Fibroblast of mammary gland (primary cell): ENCODE measurements at places on chromosomes 6 and 20.

DNA sequence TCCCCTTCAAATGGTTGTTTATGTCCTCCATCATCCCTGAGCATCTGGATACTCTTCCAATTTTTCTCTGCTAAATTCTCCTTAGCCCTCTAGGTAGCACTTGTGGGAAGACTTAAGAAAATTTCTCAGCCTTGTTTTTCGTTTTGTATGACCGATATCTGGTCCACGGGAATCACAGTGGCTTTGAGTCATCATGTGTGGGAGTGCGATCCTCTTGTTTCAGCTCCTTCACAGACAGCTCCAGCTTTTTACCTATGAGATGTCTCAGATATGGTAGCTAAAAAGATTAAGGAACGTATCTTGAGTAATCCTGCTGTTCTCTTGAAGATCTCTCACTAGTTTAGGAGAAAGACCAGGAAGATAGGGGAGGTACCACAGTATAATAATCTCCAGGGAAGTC is 196.1 kb downstream of the GRM1 start:
- DNase-seq = no peak

DNA sequence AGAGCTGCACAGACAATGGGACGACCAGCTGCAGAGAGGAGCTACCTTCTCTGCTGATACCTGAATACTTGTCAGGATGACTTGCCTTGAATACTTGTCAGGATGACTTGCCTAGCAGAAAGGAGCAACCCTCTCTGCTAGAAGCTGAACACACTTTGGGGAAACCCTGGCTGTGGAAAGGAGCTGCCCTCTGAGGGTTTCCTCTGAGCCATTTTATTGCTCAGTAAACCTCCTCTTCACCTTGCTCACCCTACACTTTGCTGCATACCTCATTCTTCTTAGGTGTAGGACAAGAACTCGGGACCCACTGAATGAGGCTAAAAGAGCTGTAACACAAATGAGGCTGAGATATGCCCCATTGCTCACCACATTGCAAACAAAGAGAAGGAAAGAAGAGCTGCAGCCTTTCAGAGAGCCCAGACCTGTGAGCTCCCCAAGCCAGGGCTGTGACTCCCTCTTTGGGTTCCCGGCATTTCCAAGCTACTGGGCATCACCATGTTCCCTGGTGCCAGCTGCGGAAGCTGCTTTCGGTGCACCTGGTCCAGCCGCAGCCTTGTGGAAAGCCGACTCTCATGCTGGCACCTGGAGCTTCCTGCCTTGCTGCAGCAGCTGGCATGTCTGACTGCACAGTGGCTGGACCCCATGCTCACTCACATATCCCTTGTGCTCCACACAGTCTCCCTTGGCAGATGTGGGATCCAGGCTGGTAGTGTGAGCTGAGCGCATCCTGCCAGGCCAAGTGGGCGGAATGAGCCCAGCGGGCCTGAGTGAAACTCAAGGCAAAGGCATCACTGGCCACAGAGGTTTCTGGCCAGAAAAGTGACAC is 106.7 kb upstream of the AHI1 start:
- no peak for DNase-seq

GRCh38 chr20:14478126-14478525 is 140.7 kb upstream of the FLRT3 start:
- DNase-seq = peak; percentile 15

- DNase-seq = peak; percentile 16
Observed at GRCh38 chr6:136920671-136921380, 1.3 kb upstream of the SLC35D3 start.

DNA sequence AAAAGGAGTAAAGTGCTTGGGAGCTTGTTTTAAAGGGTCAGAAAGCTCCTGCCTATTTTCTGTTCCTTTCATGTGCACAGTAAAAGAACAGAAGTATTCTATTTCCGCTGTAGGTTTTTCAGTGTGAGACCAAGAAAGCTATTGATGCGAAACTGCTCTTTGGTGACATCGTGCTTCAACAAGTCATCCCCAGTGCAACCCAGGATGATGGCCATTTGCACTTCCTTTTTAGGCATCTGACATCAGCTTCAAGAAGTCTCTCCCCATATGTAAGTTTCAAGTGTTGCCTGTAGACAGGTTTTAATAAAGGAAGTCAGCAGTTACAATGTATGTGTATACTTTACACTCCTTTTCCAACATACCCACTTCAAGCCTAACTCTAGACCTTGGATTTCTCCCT is 131.6 kb downstream of the RFX6 start:
- no peak for DNase-seq

- no peak for DNase-seq
Observed at GRCh38 chr6:130593200-130593599, 227.4 kb downstream of the TMEM200A start.

DNA sequence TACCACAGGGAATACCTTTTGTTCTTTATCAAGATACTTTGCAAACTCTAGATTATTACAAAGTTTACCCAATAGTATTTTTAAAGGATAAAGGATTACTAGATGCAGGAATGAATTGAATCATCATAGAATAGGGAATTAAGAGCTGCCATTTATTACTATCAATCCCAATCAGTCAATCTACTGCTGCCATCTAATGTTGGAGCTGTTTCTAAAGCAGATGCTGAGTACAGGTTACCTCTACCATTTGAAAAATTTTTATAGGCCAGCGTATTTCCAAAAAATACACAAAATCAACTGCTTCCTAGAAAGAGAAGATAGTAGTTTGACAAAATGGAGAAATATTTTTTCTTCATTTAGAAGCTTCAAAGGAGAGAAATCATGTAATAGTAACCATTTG is 520.4 kb downstream of the ADGRB3 start:
- no peak for DNase-seq

- peak; percentile 45 for DNase-seq
Observed at GRCh38 chr6:2854396-2854982, 12.8 kb upstream of the SERPINB1 start.

DNA sequence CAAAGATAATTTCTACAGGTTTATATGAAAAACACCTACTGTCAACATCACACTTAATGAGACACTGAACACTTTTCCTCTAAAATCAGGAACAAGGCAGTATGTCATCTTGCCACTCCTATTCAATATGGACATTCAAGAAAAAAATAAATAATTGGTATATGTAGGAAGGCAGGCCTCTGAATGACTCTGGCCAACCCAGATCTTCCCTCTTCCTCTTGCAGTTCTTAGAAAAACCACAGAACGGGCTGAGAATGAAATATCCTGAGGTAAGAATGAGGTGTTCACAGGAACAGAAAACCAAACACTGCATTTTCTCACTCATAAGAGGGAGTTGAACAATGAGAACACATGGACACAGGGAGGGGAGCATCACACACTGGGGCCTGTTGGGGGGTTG is 1207.2 kb upstream of the CITED2 start:
- DNase-seq = no peak

DNA sequence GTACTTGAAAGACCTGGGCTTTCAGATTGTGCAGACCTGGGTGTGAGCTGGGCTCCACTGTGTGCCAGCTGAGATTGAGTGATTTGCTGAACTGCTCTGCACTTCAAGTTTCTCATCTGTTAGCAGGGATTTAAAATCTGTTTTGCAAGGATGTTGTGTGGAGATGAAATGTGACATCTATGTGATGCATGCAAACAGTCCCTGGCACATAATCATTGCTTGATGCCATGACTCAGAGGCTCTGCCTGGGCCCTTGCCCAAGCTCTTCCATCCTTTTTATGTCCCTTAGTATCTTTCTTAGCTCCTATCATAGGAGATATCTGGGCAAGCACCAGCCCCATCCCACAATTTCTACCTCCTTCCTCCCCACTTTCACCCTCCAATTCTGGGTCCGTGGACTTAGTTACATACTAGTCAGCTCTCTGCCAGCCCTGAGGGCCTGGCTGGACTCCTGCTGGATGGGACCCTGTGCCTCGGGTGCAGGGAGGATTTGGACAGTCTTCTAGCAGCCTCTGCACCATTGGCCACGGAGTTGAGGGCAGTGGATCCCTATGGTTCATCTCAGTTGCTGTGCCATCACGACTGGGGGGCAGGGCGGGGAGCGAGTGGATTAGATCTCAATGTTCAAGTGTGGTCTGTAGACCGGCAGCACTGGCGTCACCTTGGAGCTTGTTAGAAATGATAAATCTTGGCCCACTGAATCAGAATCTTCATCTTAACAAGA is 103.6 kb downstream of the MAP3K7 start:
- DNase-seq = peak; percentile 82

- DNase-seq = no peak
Observed at GRCh38 chr20:33566781-33567603, 77.1 kb downstream of the CBFA2T2 start.
